ENCODE measurements at places on chromosomes 3 and 15.

GRCh38 chr3:73716418-73716817, 91.7 kb upstream of the PDZRN3 start:
- no peak for DNase-seq

- no peak for DNase-seq
These were observed 13.8 kb upstream of the ACTC1 start for GRCh38 chr15:34809186-34809585.

- DNase-seq, result no peak
These were observed 18.3 kb downstream of the RTF1 start for GRCh38 chr15:41435037-41435786.

DNA sequence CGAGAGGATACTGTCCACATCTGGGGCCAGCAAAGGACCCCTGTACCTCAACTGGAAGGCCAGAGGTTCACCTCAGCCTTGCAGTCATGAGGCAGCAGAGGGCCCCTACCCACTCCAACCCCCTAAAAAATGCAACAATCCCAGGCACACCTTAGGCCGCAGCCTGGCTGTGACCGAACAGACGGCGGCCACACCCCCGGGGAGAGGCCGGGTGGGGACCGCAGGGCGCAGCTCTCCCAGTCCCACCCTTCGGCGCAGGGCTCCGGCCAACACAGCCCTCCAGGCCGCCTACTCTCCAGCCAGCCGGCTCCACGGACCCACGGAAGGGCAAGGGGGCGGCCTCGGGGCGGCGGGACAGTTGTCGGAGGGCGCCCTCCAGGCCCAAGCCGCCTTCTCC, 457 bp upstream of the DNAJA4 start:
- no peak for DNase-seq

GRCh38 chr3:102114264-102114979, 265.1 kb downstream of the NFKBIZ start:
- no peak for DNase-seq

DNA sequence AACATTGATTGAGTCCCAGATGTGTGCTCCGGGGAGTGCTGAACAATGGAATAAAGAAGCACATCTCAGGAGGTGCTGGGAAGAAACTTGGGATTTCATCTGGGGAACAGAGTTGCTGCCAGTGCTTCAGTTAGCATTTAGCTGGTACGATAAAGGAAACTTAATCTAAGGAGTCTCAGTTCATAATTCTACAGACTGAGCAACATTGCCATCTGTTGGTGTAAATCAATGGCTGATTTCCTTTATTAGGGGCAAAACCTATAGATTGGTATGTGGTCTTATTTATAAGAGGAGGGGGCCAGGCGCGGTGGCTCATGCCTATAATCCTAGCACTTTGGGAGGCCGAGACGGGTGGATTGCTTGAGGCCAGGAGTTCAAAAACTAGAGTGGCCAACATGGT, 8.9 kb downstream of the MKRN2OS start:
- DNase-seq, result no peak

DNA sequence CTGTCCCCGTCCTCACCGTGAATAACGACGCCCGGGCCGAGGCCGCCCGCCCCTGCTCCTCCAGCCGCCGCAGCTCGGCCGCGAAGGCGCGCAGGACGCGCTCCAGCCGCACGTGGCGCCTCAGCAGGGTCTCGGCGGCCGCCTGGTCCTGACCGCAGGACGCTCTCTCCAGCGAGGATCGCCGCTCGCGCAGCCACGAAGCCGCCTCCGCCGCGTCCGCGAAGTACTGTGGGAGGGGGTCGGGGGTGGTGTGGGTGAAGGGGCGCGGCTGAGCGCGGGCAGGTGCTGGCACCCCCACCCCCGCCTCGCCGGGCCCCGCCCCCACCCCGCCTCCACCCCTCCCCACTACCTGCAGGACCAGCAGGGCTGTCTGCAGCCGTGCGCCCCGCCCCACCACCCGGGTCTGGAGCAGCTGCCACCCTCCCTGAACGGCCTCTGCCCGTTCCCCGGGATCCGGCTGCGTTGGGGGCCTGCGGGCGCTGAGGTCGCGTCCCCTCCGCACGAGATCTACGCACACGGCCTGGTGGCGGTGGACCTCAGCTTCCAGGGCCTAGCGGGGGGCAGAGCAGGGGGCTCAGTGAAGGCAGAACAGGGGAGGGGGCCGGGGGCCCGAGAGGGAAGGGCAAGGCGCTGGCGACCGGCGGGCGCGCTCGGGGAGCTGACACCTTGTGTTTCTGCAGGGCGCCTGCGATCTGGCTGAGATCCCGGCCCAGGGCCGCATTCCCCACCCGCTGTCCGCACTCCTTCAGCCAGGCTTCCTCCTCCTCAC, 11.7 kb downstream of the SPTBN5 start:
- DNase-seq, result peak; percentile 83

DNA sequence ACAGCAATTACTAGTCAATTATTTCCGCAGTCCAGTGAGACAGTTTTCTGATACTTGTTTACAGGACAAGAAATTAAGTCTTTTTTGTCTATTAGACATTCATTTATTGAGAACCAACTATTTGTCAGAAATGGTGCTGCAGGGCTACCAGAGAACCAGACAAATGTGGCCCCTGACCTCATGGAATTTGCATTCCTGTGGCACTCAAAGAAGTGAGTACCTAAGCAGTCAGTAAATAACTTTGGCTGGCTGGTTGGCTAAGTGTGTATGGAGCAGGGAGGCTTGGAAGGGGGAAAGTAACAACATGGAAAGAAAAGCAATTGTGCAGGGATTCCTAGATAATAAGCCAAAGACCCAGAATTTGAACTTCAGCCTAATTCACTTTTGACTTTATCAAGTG, 837.0 kb upstream of the CFAP20DC start:
- no peak for DNase-seq

GRCh38 chr3:22263042-22263441, 512.0 kb upstream of the ZNF385D start:
- no peak for DNase-seq

- DNase-seq, result no peak
These were observed 18.2 kb upstream of the ZBTB20 start for GRCh38 chr3:115165266-115165665.

DNA sequence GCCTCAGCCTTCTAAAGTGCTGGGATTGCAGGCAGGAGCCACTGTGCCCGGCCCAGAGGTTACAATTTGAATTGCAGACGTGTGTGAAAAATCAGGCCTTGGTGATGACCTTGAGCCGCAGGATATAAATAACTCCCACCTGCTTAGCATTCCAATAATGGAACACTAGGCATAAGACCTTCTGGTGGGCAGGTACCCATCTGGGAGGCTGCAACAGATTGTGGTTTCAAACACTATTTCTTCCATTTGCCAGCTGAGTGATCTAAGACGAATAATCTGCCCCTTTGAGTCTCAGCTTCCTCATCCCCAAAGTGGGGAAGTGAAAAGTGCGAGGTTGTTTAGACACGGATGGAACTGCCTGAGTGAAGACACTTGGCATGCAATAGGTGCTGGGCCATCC, 47.7 kb upstream of the HERC1 start:
- no peak for DNase-seq

- DNase-seq, result no peak
These were observed 52.3 kb upstream of the UTS2B start for GRCh38 chr3:191382661-191383060.

- DNase-seq, result peak; percentile 22
These were observed 22.5 kb upstream of the AQP9 start for GRCh38 chr15:58115692-58116091.

DNA sequence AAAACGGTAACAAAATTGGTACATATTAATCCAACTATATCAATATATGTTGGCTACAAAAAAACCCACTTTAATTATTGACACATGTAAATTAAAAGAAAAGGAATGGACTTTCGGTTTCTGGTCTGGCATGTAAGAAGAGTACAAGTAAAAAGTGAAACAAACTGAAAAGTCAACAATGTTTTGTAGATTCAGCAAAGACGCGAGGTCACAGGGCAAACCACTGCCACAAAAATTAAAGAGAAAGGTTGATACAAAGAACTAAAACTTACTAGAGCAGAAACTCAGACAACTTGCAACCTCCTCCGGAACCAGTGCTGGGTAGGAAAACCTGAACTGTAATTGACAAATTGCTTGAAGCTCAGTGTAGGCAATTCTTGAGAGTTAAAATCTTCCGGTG, 110.6 kb upstream of the ARPP21 start:
- no peak for DNase-seq

GRCh38 chr3:175002732-175003143, 143.6 kb downstream of the NAALADL2 start:
- DNase-seq, result no peak

- DNase-seq, result no peak
These were observed 5.2 kb upstream of the GPR176 start for GRCh38 chr15:39925112-39925842.

All from iPS-NIHi11 (cell line).